ENCODE measurements at places on chromosomes 3 and 15.

DNA sequence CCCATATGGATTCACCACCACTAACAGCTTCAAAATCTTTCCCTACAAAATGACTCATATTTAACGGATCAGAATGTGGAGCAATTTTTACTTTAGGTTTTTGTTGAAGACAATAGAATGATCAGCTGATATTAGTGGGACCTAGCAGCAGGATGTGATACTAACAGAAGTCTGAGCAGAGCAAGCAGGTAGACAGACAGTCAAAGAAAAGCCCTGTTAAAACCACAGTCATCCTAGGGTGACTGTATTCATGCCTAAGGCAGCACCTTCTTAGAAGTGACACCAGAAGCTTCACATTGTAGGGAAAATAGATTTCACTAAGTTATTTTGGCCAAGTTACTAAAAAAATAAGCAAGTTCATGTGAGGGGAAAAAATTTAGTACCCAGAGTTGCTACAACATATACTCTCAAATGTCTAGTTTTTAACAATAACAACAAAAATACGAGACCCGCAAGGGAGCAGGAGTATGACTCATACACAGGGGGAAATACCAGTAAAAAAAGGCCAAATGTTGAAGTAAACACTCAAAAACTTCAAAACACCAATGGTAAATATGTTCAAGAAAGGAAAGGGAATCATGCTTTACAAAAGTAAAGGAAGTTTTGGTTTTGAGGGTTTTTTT lies 590.9 kb downstream of the EPHA3 start:
- no peak for DNase-seq

GRCh38 chr15:92819278-92820235 lies 80.6 kb upstream of the CHD2 start:
- no peak for DNase-seq

DNA sequence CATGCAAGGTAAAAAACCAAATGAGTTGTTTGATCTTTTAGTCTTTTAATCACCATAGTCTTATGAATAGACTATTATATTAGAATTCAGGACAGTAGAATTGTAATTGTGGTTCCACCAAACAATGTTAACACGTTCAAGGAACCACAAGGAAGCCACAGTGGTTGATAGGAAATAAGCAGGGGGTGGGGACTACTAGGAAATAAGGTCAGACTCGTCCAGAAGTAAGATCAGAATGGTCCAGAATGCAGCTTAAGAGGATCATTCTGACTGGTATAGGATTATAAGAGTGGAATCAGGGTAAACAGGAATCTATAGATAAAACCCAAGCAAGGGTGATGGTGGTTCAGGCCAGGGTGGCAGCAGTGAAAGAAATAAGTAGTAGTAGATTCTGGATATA lies 7.5 kb downstream of the MYNN start:
- no peak for DNase-seq

DNA sequence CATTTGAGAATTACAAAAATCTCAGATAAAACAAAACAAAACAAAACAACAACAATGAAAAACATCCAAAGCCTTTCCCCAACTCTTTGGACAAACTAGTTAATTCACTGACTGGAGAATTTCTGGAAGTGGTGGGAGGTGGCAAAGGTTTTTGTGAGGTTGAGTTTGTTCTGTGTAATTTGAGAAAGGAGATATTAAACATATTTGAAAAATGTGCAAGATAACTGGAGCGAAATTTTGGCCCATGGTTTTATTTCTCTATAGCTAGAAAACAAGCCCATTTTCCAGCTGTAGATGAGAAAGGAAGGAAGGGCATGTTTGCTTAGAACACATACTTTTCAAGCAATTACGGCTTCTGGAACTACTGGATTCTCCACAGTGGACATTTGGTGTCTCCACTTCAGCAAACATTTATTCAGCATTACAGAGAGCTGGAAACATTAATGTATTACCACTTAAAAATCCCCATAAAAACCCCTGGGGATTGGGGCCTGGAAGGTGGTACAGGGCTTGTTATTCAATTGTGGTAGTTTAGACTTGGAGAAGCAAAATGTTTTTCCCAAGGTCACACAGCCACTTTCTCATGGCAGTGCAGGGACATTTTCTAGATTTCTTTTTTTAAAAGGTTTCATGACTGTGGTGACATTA lies 135.8 kb downstream of the THSD4 start:
- no peak for DNase-seq

- no peak for DNase-seq
Observed at GRCh38 chr3:193346259-193346658, 32.3 kb downstream of the ATP13A5 start.

DNA sequence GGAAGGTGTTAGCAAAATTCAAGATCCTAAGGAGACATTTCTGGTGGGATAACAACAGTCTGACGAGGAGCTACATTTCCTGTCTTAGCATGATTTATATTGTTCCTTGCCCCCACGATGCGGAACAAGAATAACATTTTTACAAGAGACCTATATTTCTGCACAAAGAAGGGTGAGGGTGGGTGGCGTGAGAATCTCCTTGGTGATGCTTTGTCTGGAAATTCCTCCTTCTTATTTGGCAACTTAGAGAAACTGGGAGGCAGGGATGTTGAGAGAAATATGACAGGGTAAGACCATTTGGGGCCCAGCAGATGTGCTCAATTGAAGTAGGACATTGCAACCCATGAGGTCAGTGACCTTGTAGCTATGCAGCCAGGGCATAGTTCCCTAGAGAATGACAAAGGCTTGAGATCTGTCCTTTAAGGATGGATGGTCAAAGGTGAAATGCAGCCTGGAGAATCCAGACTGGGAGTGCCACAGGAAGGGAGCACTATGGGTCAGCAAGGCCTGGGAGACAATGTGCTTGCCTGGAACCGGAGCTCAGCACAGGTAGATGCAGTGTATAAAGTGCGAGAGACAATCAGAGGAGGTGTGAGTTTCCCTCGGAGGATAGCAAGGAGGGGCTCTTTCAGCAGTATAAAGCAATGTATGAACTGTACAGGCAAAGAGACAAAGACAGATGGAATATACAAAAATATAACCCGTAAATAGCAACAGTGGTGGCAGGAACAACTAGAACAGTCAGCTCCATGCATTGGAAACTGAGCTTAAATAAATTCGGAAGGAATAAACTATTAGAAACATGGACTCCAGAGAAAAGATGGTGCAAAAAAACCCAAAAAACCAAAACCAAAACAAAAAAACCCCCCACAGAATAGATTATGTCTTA lies 317.6 kb upstream of the TBL1XR1 start:
- DNase-seq: no peak

- no peak for DNase-seq
Observed at GRCh38 chr3:194907811-194908210, 222.1 kb downstream of the FAM43A start.

DNA sequence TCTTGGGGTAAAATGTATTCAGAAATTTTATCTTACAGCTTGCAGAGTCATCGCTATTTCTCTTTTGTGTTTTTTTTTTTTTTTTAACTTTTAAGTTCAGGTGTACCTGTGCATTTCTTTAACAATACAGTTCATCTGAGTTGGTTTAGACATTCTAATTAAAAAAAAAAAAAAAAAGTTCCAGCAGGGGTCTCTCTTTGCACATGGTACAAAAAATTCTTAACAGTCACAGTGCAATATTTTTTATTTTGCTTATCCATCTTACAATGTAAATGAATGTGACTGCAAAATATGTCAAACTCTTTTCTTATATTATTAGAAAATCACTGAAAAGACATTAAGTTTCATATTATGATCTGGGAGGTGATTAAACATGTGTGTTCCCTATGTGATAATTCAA lies 47.5 kb upstream of the SLC9A9 start:
- DNase-seq: peak; percentile 20

- DNase-seq: no peak
Observed at GRCh38 chr3:69144631-69145245, 22.3 kb upstream of the LMOD3 start.

DNA sequence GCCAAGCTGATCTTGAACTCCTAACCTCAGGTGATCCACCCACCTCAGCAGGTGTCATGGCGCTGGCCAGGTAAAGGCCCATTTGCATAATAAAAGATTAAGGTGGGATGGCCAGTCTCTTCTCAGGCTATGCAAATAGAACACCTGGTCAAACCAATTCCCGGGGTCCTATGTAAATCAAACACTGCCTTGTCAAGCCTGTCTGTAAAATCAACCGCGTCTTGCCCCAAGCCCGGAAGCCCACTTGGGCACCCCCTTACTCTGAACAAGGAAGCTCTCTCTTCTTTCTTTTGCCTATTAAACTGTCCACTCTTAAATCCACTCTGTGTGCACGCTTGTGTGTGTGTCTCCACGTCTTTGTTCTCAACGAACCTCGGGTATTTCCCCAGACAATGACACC lies 13.0 kb upstream of the POC1A start:
- no peak for DNase-seq

DNA sequence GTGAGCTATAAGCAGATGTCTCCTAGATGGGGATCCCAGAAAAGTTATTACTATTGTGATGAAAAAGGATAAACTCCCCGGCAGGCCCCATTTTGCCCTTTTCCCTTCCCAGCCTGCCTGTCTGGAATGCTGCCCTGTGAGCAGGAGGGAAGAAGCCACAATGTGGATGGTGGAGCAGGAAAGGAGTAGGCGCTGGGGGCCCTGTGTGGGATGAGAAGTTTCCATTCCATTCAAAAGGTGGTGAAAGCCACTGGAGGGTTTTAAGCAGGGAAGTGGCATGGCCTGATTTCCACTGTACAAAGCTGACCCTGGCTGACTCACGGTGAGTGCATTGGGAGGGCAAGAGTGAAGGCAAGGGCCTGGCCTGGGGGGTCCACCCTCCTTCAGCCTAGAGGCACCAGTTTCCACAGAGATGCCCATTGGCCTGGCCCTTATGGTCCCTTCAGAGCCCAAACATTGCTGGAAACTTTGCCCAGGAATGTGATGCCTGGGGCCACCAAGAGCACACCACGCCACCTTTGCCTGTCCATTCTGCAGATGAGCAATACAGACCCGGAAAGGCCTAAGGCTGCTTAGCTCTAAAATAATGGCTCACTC lies 206.9 kb downstream of the RPLP1 start:
- DNase-seq: no peak

DNA sequence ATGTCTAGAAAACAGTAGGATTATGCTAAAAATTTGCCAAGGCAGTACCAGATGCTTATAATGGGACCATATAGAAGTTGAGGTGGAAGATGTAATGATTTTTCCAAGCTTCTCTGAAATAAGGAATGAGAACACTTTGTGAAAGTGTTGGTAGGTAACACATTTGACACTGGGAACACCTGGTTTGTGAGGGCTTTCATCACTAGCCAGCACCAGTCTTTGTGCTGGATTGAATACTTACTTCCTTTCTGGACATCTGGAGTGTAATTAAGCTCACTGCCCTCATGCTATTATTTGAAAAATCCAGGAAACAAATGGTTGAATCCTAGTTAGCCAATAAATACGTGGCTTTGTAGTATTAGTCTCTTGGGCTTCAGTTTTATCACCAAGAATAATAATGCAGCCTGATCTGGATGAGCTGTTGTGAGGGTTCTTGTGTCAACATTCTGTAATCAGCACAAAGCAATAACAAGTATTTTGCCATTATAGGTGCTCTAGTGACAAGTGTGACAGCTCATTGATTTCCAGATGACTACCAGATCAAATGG lies 12.9 kb downstream of the CCDC80 start:
- DNase-seq: no peak

DNA sequence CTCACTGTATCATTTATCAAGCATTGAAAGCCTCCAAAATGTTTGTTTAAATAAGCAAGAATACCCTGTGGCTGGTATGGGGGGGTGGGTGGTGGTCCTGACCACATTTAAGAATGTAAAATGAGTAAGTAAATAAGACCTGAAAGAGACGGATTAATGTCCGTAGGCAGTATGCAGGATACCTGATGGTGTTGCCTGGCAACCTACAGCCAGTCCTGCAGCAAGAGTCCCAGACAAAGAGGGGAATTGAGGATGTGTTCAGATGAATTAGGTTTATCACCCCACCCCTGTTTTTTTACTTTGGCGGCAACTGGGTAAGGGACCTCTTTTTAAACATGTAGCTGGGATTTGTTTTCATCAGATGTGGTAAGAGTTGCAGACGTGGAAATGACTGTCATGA lies 99.8 kb upstream of the BFSP2 start:
- DNase-seq: no peak

GRCh38 chr3:31389939-31390338 lies 142.8 kb upstream of the STT3B start:
- no peak for DNase-seq
